T-helper 1 cell (primary cell): ENCODE measurements at places on chromosomes 3 and 15.

DNA sequence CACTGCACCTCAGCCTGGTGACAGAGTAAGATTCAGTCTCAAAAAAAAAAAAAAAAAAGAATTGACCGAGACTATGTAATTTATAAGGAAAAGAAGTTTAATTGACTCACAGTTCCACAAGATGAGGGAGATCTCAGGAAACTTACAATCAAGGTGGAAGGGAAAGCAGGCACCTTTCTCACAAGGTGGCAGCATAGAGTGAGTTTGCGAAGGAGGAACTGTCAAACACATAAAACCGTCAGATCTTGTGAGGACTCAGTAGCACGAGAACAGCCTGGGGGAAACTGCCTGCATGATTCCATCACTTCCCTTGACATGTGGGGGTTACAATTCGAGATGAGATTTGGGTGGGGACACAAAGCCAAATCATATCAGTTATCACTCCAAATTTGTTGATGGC lies 380.9 kb downstream of the EDEM1 start:
- no peak for DNase-seq

DNA sequence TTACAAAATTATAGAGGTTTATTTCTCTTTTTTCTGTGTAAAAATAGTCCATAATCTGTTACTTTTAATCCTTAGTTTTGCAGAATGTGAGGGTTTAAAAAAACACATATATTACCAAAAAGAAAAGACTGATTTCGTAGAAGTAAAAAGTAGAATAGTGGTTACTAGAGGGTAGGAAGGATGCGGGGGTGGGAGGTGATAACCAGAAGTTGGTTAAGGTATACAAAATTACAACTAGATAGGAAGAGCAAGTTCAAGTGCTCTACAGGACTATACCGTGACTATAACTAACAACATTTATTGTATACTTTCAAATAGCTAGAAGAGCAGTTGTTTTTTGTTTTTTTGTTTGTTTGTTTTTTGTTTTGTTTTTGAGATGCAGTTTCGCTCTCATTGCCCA lies 16.1 kb downstream of the CASR start:
- no peak for DNase-seq

- DNase-seq, result no peak
Observed at GRCh38 chr3:124784686-124785382, 54.6 kb downstream of the UMPS start.

DNA sequence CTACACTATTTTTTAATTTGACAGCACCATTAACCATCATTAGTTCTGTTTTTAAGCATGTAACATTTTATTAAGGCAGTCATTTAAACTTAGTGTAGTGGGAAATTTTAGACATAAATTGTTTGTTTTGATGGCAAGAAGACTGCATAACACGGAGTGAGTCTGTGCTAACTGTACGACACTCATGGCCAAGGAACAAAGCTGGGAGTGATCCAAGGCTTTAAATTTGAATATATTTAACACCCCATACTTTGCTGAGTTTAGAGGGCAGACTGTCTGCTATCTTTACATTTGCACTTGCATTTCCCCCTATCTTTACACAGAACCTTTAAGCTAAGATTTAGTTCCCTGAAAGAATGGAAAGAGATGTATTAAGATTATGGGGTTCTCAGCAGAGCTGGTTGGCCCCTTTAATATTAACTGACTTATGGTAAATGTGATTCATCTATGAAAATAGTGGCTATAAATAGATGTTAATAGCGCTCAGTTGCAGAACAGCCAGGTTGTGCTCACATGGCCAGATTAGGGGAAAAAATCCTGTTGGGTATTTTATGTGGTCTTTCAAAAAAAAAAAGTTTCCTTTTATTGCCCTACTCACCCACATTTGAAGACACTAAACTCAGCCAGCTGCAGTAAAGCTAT lies 120.7 kb downstream of the CMSS1 start:
- no peak for DNase-seq

DNA sequence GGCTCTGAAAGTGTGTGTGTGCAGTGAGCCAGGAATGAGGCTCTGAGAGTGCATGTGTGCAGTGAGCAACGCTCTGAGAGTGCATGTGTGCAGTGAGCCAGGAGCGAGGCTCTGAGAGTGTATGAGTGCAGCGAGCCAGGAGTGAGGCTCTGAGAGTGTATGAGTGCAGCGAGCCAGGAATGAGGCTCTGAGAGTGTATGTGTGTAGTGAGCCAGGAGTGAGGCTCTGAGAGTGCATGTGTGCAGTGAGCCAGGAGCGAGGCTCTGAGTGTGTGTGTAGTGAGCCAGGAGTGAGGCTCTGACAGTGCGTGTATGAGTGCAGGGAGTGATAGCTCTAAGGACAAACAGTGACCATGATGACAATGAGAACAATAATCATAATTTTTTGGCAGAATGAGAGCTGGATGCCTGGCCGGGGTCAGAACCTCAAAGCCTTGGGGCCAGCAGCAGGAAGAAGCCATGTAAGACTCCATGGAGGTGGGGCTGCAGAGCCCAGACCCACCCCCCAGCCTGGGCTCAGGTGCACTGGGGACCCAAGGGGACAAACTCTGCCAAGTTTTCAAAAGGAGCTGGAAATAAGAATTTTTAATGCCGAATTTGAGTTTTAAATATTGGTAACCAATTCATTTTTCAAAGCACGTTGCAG lies 85.7 kb upstream of the PRR20G start:
- no peak for DNase-seq

DNA sequence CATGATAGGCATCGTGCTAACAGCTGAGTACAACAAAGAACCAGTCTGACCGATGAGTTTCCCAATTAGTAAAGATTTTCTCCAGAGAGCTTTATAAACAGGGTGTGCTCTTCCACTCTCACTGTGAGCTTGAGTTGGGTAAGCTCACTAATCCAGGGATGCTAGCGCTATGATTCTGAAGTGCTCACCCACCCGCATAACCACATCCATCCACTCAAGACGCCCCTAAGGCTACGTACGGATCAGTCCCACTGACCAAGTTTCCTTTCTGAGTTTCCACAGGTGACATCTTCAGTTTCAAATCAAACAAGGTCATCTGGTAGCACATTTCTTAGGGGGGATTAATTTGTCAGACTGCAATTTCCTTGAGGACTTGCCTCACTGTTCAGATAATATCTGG lies 141.1 kb upstream of the ABI3BP start:
- no peak for DNase-seq

- peak; percentile 38 for DNase-seq
Observed at GRCh38 chr15:39756806-39757522, 25.7 kb downstream of the FSIP1 start.

DNA sequence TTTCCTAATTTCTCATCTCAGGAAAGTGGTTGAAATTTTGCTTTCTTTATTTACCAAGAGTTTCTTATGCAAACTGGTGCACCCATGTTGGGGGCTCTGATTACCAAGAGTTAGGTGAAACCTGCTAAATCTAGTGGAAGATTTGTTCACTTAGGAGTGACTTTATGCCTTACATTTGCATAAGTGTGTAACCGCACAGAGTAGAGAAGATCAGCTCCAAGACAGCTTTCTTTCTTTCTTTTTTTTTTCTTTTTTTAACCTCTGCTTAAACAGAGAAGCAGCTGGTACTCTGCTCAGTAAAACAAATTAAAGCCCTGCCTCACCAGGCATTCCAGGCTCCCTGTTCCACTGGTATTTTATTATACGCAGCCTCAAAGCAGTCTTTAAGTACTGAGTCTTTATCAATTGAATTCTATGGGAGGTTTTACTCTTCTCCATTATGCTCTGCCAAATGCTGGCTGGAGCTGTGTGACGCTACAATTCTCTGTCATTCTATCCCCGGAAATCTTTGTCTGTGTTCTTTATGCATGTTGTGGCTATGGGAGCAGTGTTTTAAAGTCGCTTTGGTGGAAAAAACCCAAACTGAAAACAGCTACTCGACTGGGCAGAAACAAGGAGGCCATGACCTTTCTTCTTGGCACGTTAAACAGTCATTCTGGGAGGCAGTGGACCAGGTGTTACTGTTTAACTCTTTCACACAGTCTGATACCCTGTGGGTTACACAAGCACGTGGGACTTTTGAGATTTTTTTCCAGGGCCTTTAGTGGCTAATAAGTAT lies 55.2 kb upstream of the GBE1 start:
- DNase-seq, result no peak

DNA sequence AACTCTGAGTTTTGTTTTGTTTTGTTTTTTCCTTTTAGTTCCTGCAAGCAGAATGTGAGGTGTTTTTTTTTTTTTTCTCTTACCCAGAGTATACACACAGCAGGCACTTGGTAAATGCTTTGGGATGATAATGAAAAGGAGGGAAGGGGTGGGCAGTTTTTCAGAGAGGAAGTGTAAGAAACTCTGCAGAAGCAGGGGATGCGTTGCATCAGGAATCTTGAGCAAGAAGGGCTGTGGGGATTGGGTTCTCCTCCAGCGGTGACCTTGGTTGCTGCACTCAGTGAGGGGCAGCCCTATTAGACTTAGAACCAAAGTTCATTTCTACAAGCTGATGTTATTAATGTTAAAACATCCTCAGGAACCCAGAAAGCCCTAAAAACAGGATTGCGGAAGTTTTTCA lies 32.2 kb upstream of the TMEM158 start:
- DNase-seq, result no peak

GRCh38 chr3:107662124-107662507 lies 139.4 kb downstream of the BBX start:
- no peak for DNase-seq

DNA sequence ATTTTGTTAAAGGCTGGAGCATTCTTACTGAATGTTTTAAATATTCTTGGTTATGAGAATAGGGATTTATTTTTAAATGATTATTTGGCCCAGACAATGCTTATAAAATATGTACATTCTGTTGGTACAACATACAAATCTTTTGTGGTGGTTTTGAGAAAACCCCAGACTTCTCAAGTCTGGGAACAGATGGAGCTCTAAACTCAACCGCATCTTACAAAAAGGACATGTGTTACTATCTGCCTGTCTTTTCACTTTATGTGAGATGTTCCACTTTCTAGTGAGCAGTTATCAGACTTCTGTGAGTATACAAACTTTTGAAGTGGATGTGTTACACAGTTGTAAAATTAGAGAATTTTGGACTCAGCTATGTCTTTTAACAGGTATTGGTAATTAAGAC lies 135.5 kb upstream of the RBMS3 start:
- no peak for DNase-seq

DNA sequence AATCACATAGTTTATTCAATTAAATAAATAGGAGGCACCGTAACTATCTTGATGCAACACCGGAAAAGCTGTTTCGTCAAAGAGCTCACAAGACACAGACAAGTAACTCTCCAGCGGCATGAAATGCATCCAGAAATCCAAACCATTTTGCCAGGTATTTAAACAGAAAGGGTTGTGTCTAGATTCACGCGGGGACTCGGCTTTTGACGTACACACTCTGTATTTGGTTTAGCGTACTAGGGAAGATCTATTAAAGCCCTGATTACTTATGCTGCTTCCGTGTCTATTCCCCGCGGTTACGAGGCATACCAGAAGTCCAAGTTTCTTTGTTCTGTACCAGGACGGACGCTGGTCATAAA lies 718 bp downstream of the BNIP2 start:
- DNase-seq, result peak; percentile 77

DNA sequence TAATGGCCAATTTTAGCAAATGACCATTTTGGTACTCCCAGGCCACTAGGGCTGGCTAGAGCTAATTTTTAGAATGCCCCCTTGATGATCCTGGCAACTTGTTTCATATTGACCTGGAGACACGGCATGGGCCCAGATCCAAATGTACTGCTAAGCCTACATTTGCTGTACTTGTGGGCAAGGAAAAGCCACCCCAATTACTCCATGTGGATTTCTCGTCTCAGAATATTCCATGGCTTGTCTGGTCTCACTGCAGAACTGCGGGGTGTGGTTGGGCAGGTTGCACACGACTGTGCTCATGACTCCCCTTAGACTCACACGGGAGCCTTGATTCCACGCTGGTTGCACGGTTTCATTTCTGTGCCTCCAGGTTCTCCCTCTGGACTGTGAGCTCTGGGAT lies 140.9 kb downstream of the RPLP1 start:
- DNase-seq, result no peak

DNA sequence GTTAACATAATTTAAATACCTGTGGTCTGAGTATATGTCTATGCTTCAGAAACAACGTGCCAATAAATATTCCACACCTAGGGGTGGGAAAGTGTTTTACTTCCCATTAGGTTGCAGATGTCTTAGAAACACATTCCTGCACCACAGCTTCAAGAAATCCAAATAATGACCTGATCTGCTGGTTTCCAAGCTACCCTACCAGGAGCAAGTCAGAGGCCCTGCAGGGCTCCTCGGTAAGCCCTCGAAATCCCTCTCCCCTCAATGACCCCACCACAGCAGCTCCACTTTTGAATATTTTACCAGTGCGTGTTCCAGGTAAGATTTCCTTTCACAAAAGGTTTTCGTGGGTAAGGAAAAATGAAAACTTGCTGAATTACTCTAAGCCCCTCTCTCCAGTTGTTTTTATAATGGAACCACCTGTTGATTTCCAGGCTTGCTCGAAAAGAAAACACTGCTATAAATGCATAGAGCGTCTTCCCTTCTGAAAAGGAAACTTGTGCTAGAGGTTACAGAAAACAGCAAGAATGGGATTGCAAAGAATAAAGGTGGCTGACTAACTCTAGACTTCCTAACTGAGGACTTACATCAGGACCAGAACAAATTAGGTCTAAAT lies 12.6 kb downstream of the IL12A start:
- no peak for DNase-seq

- no peak for DNase-seq
Observed at GRCh38 chr3:171687581-171687980, 122.7 kb downstream of the PLD1 start.

DNA sequence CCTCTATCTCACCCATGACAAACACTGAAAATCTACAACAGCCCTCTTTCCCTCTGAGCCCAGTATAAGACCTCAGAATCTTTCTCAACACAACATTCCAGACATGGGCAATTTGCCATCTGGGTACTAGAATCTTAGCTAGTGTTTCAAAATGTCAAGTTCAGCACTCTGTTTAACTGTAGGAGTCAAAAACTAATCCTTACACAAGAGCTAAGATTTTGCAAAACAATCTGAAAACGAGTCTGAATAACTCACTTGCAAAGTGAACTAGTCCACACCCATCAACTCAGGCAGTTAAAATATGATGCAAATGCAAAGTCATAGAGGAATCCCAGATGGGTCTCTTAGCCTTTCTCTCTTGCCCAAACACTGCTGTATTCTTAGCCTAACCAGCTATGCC lies 67.8 kb downstream of the GPR176 start:
- DNase-seq, result no peak

- DNase-seq, result no peak
Observed at GRCh38 chr3:43648957-43649356, 27.1 kb upstream of the ANO10 start.

DNA sequence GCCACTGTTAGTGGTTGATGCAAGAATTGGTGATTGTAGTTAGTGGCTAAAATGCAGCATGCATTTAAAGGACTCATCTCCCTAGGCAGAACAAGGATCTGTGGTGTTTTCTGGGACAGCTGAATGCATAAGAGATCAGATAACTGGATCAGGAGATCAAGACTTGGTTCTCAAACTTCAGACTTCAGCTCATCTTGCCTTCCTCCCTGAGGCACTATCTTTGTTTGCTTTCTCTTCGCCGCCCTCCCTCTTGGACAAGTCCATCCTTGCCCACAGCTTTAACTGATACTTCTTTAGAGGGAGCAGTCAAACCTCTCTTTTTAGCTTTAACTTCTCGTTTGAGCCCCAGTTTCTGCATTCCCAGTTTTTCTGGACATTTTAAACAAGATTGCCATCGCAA lies 195.4 kb upstream of the TPRG1 start:
- no peak for DNase-seq

GRCh38 chr3:127354761-127355160 lies 66.9 kb upstream of the PRR20G start:
- no peak for DNase-seq
